ENCODE measurements at places on chromosomes 12 and 14. TPM values are rescaled to one million over a fixed set of nuclear protein-coding genes. Genes with fewer than 3 reads are reported as not detected.

- no peak for DNase-seq
- H3K4me3 ChIP-seq, result no peak overlapping the region
- no peak overlapping the region for H3K27ac ChIP-seq
- H3K4me1 ChIP-seq, result no peaks in the 10 kb centered on the region
These were observed 303.4 kb downstream of the KCNC2 start for GRCh38 chr12:74906224-74906623.

- H3K4me1 ChIP-seq, result no peaks in the 10 kb centered on the region
- no peaks in the 10 kb centered on the region for H3K36me3 ChIP-seq
These were observed 173.9 kb upstream of the GRIP1 start for GRCh38 chr12:66852765-66853164.

- no peaks in the 10 kb centered on the region for H3K4me1 ChIP-seq
- H3K36me3 ChIP-seq, result no peaks in the 10 kb centered on the region
These were observed 101.9 kb downstream of the NPAS3 start for GRCh38 chr14:33040372-33041140.

GRCh38 chr12:111387747-111388323 lies 17.9 kb upstream of the SH2B3 start:
- DNase-seq, result no peak
- no peaks in the 10 kb centered on the region for H3K36me3 ChIP-seq
- no peak overlapping the region for H3K27ac ChIP-seq
- H3K4me3 ChIP-seq, result no peak overlapping the region
- H3K27me3 ChIP-seq, result no peaks in the 10 kb centered on the region

TOMM20L gene
- polyA plus RNA-seq, result not detected

Measured in keratinocyte (primary cell).